Lower leg skin (tissue), 4 donors: ENCODE measurements at places on chromosomes 2 and 18. TPM values are rescaled to one million over a fixed set of nuclear protein-coding genes. Genes with fewer than 3 reads are reported as not detected.
A peak's percentile ranks its signal among the peaks of the same experiment; 100 is the strongest.

DNA sequence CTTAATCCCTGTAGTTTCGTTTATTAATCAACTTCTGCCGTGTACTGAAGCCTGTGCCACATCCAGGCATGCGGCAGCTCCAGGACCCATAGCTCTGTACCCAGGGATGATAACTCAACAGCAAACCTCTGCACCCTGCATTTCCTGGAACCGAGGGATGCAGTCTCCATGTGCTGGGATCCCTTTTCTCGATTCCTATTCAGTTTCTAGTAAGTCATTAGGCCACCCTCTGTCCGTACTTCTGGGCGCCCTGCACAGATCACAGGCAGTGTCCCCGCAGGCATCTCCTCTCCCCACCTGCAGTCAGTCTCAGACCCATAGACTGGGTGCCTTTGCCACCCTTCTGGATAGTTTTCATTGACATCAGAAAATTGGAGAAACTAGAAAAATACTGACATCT lies 18.8 kb downstream of the TMEM18 start:
- peak; percentile 54 for DNase-seq

DNA sequence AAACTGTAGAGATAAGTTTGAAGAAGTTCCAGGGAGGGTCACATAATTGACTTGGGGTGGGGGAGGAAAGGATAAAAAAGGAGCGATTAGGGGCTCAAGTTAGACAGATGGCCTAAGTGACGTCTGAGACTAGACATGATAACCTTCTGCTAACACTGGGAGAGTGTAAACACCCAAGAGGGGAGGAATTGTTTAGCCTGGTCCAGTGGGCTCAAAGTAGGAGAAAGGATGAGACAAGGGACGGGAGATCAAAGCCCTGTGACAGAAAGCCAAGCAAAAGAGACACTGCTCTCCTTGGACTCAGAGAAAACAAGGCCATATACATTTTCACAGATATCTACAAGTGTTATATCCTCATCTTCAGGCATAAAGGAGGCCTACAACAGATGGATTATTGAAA lies 45.5 kb upstream of the IHH start:
- DNase-seq, result no peak

DNA sequence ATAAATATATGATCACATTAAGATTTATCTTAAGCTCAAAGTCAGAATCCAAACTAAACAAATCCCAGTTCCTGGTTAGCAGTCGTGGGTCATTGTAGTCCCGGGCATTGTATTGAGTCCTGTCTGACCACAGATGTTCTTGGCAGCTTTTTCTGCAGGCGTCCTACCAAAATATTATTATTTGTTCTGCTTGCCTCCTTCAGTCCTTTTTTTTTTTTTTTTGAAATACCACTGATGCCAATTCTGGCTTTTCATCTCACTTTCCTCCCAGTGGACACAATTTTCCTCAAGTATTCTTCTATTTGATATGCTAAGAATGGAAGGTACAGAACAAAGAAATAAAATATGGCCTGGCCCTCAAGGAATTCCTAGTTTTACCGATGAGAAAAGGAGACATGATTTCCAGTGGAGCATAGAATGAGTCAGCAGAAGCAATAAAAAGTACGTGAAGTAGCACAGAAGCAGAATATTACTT lies 151.6 kb downstream of the CSRNP3 start:
- DNase-seq, result no peak

- no peak for DNase-seq
These were observed 84.3 kb downstream of the MAPK4 start for GRCh38 chr18:50644146-50644545.

- peak; percentile 35 for DNase-seq
These were observed 175.7 kb downstream of the SOCS6 start for GRCh38 chr18:70464343-70465114.

SGPP2 gene
- total RNA-seq, result 56.9 TPM

GRCh38 chr2:210169516-210170195 lies 1.6 kb downstream of the KANSL1L start:
- no peak for DNase-seq

DNA sequence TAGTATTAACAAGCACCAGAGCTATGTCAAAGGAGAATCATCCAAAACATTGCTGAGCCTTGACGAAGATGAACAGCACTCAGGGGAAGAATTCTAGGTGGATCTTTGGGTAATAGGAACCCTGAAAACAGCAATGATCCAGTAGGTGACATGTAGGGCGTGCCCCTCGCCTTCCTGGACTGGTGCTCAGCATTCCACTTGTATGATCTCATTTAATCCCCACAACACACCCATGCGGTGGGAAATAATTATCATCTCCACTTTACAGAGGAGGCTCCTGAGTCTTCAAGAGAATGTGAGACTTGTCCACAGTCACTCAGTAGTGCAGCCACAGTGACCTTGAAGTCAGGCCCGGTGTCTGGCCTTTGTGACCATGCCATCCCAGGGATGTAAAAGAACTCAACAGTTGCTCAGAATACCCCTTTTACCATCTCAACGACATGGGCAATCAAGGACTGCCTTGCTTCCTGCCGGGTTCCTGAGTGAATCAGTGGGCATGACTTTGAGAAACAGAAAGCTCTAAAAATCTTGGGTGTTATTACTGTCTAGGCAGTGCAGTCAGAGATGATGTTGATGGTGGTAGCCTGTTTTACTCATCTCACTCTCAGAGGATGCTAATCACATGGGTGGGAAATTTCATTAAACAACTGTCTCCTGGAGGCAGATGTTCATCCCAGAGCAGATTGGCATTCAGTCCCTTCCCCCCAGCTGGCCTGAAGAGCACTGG lies 161.6 kb downstream of the BCL11A start:
- no peak for DNase-seq

- DNase-seq, result no peak
These were observed 31.7 kb upstream of the DYNC1I2 start for GRCh38 chr2:171655586-171655985.

CASP8 gene
- total RNA-seq, result 22.3 TPM

C2orf80 gene
- total RNA-seq, result not detected

AAK1 gene
- 24.5 TPM for total RNA-seq
